Amygdala (tissue), 56 donors: ENCODE measurements at places on chromosomes 11 and 22.

DNA sequence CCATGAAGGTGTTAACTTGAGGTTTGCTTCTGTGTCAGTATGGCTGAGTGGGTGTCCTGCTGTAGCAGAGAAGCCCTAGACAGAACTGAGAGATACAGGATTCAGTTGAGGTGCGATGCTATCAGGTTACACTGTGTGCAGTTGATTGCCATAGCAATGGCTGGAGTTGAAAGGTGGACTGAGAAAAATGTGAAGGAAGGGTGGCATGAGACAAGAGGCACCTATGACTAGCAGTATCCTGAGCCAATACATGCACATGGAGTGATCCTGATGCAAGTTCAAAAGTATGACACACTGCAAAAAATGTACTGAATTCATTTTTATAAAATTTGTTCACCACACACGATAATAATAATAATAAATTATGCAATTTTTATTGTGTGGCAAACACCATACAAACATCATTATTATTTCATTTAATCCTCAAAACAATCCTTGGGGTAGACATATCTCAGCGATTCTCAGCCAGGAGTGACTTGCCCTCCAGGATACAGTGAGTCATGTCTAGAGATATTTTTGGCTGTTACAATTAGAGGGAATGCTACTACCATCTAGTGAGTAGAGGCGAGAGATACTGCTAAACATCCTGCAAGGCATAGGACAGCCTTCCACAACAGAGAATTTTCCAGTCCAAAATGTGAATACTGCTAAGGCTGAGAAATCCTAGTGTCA is 3.9 kb upstream of the PIWIL4 start:
- no peak for DNase-seq

GRCh38 chr11:73034331-73034730 is 107.8 kb downstream of the FCHSD2 start:
- no peak for DNase-seq

DNA sequence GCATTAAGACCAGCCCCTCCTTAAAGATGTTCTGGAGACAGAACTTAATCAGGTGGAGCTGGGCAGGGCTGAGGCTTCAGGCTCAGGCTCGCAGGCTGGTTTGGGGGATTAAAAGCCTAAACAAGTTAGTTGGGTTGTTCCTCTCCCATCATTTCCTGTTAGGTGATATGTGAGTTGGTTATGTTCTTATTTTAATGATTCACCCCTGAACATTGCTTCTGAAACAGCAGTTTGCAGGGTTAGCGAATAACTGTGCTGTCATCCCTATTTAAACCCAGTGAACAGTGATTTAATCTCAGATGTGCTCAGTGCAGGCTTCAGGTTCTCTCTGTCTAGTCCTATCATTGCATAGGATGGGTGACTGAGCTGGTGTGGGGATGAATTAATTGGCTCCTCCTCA is 47.4 kb upstream of the BIRC3 start:
- no peak for DNase-seq

GRCh38 chr11:66243782-66244535 is 24.5 kb upstream of the RAB1B start:
- no peak for DNase-seq

- no peak for DNase-seq
Measured at GRCh38 chr22:36352803-36353507, 34.8 kb downstream of the MYH9 start.

DNA sequence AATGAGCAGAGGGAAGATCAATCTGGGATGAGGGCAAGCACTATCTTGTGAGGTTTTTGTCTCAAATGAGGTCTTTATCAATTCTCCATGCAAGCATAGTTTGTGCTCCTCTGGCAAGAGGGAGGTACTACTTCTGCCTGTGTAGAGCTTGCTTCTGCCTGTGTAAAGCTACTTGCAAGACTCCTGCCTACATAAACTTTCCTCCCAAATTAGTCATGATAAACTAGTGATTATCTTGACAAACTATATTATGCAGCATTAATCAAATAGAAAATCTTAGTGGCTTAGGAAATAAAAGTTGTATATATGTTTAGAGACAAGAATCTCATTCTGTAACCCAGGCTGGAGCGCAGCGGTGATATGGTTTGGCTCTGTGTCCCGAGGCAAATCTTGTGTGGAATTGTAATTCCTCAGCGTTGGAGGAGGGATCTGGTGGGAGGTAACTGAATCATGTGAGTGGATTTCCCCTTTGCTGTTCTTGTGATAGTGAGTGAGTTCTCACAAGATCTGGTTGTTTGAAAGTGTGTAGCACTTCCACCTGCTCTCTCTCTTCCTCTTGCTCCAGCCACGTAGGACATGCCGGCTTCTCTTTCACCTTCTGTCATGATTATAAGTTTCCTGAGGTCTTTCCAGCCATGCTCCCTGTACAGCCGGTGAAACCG is 8.0 kb upstream of the MMP10 start:
- DNase-seq = no peak

DNA sequence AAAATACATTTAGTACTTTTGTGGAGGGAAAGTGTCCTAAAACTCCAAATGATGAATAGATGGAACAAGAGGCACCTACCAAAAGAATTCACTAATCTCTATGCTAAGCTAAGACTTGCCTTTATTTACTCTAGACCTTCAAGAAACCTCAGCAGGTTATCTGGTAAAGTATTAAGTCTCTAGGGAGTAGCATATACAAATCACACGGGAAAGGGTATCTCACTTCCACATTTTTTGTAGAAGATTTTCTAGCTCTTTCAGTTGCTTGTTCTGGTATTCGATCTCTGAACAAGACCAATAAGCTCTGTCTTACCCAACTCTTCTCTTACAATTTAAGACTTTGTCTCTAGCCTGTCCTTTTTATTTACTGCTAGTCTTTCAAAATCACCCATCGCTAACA is 18.1 kb upstream of the CADM1 start:
- DNase-seq = no peak

- no peak for DNase-seq
Measured at GRCh38 chr22:17269607-17270261, 50.5 kb upstream of the ADA2 start.

DNA sequence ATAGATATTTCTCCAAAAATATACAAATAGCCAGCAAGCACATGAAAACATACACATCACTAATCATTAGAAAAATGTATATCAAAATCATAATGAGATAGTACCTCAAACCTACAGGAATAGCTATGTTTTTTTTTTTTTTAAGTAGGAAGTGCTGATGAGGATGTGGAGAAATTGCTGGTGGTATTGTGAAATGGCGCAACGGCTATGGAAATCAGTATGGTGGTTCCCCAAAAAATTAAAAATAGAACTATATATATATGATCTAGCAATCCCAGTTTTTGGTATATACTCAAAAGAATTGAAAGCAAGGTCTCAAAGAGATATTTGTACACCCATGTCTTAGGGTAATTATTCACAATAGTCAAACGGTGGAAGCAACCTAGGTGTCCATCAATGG is 46.0 kb upstream of the HIPK3 start:
- DNase-seq = no peak

GRCh38 chr11:134266440-134266839 is 9.7 kb upstream of the GLB1L3 start:
- no peak for DNase-seq

GRCh38 chr11:19821412-19821875 is 108.8 kb downstream of the NAV2 start:
- no peak for DNase-seq

- DNase-seq = no peak
Measured at GRCh38 chr22:47715866-47716578, 953.6 kb downstream of the TBC1D22A start.

DNA sequence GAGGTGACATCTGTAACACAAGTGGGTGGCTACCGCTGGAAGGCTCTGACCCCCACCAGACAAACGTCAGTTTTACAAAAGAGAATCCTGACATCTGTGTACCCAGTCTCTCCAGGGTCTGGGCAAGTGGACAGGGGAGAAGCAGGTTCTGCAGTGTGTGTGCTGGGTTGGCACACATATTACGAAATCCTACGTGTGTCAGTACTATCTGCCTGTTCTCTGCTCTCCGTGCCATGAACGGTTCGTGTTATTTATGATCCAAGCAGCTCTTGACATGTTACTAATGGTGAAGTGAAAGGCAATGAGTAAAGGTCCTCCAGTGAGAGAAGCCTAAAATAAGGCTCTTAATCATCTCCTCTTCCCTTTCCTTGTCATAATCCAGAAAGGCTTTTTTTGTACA is 201.5 kb upstream of the MTMR2 start:
- no peak for DNase-seq

DNA sequence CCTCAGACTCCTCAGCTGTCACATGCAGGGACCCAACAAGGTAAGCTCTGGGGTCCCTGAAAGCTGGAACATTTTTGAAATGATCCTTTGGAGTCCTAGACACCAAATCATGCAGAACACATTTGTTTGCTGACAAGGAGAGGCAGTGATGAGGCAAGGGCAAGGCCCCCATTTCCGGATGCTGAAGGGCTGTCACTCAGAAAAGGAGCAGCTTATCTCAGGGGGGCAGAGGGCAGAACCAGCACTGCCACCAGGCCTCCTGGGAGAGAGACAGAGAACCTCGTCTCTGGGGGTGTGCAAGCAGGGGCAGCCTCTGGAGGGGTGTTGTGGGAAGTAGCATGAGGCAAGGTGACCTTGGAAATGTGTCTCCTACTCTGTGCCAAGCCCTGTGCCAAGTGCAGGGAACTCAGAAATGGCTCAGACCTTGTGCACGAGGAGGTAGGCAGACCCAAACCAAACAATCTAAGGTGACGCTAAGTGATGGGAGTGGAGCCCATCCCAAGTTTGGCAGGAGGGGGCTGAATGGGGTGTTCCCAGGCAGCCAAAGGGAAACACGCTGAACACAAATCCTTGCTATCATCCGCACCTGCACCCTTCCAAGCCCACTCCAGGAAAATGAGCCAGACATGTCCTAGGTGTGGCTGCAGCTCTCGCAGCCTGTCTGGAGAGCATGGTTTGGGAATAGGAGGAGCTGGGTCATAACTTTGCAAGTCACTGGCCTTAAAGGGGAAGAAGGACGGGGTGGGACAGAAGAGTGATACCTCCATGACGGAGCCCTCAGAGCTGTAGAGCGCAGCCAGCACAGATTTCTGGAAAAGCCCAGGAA is 94.2 kb downstream of the PDE2A start:
- DNase-seq = no peak

- DNase-seq = no peak
Measured at GRCh38 chr11:120413480-120413879, 77.3 kb downstream of the ARHGEF12 start.

GRCh38 chr22:31754813-31755212 is 994 bp downstream of the DEPDC5 start:
- no peak for DNase-seq

GRCh38 chr11:13047884-13048283 is 38.8 kb downstream of the RASSF10 start:
- no peak for DNase-seq

DNA sequence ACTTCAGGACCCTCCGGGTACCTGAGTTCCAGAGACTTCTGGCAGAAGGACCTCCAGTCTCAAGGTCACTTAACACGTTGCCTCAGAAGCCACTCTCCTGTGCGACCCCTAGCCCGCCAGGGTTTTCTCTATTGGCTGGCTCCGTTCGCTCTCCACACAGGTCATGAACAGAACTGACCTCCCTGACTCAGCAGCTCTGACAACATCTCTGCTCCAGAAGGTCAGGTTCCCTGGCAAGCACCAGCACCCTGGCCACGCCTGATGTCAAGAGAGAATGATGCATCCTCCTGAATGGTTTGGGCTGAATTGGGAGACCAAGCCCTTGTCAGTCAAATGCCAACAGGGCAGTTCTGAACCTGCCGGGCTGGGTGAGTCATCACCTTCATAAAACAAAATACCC is 84.3 kb upstream of the TMEM45B start:
- DNase-seq = no peak

DNA sequence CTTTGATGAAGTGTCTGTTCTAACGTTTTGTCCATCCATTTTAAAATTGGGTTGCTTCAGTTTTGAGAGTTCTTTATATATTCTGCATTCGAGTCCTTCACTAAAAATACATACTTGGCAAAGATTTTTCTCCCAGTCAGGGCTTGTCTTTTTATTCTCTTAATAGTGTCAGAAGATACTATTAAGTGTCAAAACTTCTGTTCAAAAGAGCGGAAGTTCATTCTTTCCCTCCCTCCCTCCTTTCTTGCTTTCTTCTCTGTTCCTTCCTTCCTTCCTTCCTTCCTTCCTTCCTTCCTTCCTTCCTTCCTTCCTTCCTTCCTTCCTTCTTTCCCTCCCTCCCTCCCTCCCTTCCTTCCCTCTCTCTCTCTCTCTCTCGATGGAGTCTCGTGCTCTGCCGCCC is 7.6 kb upstream of the MUC6 start:
- no peak for DNase-seq

- DNase-seq = no peak
Measured at GRCh38 chr22:27381960-27382742, 419.4 kb downstream of the MN1 start.

GRCh38 chr11:48880021-48880441 is 103.7 kb downstream of the TRIM51G start:
- no peak for DNase-seq

DNA sequence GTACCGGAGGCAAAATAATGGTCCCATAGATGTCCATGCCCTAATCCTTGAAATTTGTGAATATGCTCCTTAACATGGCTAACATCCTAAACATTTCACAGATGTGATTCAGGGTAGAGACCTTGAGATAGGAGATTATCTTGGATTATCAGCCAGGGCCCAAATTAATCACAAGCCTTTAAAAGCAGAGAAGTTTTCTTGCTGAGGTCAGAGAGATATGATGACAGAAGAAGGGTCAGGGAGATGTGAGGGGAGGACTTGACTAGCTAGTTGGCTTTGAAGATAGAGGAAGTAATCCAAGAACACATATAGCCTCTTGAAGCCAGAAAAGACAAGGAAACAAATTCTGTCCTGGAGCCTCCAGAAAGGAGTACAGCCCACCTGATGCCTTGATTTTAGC is 19.1 kb upstream of the FDX1 start:
- no peak for DNase-seq

DNA sequence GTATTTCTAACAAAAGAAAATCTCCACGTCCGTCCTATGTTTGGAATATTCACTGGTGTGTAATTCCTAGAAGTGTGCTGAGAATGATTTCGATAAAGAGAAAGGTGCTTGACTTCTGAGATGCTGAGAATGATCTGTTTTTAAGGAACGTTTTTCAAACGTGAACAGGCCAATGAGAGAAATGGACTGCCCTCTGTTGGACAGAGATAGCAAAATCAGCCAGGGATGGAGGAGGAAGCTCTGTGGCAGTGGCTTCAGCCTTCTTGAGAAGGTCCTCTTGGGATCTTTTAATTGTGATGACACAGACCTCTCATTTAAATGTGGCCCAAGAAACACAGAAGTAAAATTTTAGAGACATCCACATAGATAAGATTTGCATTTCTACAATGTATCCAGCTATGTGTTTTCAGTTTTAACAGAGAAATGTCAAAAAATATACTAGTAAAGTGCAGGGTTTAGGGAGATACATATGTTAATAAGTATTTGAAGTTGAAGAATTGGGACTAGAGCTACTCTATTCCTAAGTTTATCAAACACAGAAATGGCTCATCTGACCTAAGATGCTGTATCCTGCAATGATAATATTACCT is 84.0 kb upstream of the RCN1 start:
- no peak for DNase-seq

- DNase-seq = no peak
Measured at GRCh38 chr11:12478743-12479142, 101.4 kb downstream of the PARVA start.
